ENCODE measurements at places on chromosomes 3 and 15.

- no peak for DNase-seq
These were observed 13.4 kb upstream of the KLF13 start for GRCh38 chr15:31313223-31313622.

DNA sequence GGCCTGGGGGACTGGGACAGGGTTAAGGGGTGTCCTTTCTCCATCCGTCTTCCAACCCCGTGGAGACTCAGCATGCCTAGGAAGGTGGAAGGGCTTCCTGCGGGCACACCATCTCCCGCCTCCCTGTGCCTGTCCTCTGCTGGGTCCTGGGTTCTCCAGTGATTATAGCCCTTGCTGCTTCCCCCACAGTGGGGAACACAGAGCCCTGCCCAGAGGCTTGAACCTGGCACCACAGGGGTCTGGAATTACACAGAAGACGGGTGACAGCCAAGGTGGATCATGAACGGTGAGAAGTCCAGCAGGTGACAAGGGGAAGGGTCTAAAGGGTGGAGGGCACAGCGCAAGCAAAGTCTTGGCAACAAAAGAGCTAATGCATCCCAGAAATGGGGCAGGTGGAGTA lies 6.2 kb upstream of the SEMA3B start:
- DNase-seq, result no peak

DNA sequence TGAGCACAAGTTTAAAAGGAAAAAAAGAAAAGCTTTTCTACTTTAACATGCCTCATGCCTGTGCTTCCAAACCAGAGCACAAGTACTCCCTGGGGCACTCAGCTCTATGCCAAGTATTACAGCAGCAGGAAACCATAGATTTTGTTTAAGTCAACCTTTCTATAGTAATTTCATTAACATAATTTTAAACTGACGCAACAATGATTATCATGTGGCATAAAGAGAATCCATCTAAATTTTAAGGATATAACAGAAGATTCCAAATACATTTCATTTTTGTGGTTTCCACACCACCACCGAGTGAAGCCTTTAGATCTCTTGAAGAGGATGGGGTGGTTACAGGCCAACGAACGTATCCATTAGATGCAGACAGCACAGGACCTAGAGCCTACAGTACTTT lies 112.1 kb downstream of the TNIK start:
- no peak for DNase-seq

DNA sequence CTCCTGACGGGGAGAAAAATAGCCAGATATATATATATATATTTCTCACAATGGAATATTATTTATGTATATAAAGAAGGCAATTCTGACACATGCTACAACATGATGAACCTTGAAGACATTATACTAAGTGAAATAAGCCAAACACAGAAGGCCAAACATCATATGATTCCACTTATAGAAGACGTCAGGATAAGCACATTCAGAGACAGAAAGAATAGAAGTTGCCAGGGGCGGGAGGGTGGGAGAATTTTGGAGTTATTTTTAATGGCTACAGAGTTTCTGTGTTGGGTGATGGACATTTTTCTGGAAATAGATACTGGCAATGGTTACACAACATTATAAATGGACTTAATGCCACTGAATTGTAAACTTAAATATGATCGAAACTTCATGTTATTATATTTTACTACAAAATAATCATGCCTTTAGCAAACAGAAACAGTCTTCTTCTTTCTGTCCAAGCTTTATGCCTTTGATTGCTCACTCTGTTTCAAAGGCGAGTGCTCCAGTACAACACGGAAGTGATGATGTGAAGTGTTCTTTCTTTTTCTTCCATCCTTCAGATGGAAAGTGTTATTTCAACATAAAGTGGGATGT lies 514.0 kb downstream of the OCA2 start:
- DNase-seq, result no peak

DNA sequence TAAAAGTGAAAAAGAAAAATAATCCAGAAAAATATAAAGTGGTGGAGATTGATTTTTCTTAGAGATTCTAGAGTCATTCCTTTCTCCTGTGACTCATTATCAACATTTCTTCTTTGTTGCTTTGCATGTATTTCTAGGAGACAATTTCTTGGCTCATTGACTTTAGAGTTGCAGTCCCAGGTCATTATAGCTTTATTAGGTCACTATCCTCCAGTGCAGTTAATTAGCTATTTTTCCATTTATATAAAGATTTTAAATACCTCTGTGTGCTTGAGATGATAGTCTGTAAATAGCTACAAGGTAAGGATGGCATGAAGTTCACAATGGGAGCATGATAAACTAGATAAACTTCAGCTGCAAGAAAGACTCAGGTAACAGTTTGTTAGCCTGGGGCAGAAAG lies at the start of gene OR4F15:
TSS of gene OR4F15 (plus strand) at position 301 of the 400 bp plus-strand sequence. CDS start 5,985 bp downstream, outside the sequence.
- DNase-seq, result no peak

DNA sequence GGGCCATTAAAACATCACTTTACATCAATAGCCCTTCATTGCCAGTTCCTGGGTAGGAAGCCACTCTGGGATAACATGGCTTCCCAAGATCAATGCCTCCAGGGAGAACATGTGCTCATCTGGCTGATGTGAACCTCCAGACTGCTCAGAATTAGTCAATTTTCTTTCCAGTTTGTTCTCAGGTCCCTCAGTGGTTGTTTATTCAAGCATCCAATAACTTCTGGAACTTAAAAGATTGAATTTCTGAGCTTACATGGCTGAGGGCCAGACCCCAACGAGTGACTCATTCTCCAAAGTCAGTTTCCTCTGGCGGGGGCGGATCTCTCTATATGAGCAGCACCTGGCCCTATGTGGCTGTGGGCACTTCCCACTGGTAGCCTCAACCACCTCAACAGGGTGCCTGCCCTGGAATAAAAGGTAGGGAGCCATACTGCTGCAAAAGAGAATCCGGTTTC lies 34.0 kb downstream of the LYZL4 start:
- no peak for DNase-seq

GRCh38 chr3:142705198-142705597 lies 18.6 kb upstream of the TRPC1 start:
- no peak for DNase-seq

- no peak for DNase-seq
These were observed 1135.7 kb downstream of the IGSF11 start for GRCh38 chr3:117898722-117899522.

DNA sequence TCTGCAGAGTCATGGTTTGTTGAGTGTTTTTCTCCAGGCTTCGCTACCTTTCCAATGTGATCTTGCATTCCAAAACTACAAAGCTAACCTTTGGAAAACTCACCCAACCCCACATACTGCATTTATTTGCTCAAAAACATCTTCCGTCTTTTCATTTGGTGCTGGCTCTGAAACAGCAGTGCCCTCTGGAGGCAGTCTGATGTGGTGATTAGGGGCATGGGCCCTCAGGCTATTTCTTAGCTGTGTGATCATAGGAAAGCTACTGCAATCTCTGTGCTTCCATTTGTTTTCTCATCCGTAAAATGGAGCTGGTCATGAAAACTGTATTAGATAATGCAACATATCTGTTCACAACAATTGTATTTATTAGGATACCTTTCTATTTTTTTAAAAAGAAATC lies 47.0 kb downstream of the MTHFS start:
- DNase-seq, result no peak

- DNase-seq, result no peak
These were observed 11.3 kb upstream of the RBSN start for GRCh38 chr3:15110206-15110605.

GRCh38 chr3:71395927-71396695 lies 187.4 kb downstream of the FOXP1 start:
- no peak for DNase-seq

- DNase-seq, result no peak
These were observed 64.2 kb downstream of the OXNAD1 start for GRCh38 chr3:16329036-16329825.

GRCh38 chr3:180280555-180280954 lies 243.8 kb upstream of the PEX5L start:
- DNase-seq, result no peak

DNA sequence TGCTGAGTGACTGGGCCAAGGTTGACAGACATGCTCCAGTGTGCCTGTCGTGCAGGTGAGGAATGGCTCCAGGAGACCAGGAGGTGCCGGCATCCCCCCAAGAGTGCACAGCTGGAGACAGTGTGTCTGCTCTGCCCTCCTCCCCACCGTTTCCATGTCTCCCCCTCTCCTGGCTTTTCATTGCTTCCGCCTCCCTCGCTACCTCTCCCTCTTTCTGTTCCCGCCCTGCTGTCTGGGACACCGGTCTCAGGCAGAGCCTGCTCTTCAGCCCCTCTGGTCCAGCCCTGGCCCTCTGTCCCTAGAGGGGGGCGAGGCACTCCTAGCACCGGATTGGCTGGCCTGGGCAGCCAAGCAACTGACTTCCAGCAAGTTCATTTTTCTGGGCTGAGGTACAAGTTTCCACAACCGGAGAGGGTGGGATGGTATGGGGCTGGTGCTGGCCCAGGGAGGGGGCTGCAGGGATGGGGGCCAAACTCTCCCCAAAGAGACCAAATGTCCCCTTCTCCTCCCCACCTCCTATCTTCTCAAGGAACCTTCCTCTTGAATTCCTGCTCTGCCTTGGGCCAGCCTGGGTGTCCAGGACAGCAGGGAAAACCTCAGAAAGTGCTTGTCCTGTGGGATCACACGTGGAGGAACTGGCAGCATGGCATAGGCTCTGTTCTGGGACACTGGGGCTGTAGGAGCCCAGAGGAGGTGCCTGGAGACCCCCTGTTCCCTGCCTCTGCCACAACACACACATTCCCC lies 32.6 kb downstream of the PRKCD start:
- DNase-seq, result no peak

DNA sequence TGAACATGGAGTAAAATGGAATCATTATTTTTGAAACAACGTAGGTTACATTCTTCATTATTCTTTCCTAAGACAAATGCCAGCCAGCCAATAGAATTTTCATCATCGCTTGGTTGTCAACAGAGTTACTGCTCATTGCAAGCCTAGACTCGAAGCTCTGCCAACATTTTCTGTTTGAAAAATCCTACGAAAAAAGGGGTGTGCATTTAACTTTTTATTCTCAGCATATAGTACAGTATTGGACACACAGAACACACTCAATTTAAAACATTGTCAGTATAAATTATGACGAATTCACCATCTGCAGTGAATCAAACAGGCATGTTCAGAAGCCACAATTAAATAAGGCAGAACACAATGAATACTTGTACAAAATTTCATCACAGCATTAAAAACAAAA lies 232.1 kb downstream of the NR1D2 start:
- DNase-seq, result no peak

- no peak for DNase-seq
These were observed 26.7 kb downstream of the ABHD2 start for GRCh38 chr15:89114990-89115389.

DNA sequence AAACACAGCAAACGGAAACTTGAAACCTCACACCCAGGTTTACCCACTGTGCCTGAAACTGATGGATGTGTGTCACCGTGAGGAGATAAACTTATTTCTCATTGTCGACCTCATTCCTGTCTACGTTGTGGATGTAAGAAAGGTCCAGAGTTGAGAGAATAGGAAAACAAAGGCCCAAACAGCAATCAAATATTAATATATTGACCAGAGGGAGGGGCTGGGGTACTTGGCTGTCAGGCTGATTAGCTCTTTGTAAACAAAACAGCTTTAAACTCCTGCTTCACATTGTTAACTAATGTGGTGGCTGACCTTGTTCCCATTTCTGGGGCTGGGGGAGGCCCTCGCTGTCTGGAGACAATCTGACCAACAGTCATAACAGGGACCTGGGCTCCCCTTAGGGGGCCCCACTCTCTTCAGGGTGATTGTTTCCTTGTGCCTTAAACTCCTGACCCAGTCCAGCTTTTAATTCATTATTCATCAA lies 937.6 kb downstream of the MCTP2 start:
- no peak for DNase-seq

GRCh38 chr3:38740537-38740936 lies 75.5 kb downstream of the SCN10A start:
- DNase-seq, result no peak

- no peak for DNase-seq
These were observed 1.1 kb downstream of the GTF2E1 start for GRCh38 chr3:120743556-120744195.

DNA sequence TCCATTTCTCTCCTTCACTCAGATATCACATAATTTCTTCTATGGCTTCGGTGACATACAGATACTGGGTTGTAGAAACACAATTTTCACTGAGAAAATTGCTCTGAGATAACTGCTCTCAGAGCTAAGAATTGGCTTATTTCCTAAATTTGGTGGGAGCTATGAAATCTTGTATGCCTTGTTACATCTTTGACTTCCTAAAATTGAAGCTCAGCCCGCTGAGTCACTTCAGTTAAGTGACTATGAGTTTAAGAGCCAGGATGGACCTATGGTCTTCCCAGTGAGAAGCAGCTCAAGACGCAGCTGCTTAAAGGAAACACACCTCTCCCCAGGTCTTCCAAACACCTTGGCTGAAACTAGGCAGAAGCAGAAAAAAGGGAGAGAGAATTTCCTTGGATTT lies 56.4 kb downstream of the EFHB start:
- no peak for DNase-seq

DNA sequence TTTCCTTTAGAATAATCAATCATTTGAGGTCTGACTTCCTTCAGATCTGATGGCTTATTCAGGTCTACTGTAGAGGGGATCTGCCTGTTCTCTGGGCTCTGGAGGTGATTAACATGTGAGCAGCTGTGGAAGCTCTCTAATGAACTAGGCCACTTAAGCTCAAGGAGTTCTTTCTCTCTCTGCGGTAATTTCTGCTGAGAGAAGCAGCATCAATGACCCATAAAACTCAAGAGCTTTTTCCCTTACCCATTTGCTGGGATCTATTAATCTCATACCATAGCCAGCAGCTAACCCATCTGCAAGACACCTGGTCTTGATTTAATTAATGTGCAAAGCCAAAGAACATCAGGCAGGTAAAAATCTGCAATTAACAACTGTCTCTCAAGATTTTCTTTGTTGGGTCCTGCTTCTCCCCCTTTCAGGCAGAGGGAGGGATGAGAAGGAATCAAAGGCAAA lies 73.2 kb upstream of the DLG1 start:
- no peak for DNase-seq

DNA sequence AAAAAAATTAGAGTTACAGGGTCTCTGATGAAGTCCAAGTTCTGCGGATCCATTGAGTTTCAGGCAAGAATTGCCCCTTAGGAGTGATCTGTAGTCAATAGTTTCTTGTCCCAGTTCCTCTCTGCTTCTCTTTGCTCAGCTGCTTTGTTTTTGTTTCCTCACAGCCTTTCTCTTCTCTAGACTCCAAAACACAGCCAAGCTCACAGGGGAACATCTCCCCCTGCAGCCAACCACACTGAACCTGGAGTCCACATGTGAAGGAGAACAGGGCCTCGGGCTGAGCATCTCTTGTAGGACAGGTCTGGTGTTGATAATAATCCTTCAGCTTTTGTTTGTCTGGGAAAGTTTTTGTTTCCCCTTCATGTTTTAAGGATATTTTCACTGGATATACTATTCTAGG lies 202.6 kb upstream of the ATP10A start:
- DNase-seq, result no peak

GRCh38 chr15:66628976-66629723 lies 63.4 kb upstream of the LCTL start:
- no peak for DNase-seq

GRCh38 chr3:175399156-175399840 lies 540.2 kb downstream of the NAALADL2 start:
- no peak for DNase-seq

DNA sequence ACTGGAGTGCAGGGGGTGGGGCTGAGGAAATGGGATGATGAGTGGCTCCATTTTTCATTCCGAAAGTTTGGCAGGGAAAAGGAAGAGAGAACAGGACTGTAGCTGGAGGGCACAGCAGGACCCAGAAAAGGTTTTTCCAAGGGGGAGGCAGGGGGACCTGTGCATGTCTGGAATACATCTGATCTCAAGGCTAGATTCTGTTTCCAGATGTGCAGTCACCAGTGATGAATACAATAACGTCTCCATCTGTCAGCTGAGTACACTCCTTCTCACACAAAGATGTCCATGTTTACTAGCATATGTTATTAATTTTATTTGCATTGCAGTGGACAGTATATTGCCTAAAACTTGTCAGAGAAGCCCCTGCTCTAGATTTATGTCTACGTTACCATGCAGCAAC lies 39.9 kb upstream of the PRTG start:
- DNase-seq, result no peak

Data from stimulated activated CD4-positive, alpha-beta T cell treated with anti-CD3 and anti-CD28 coated beads, Interleukin-4, amount 100 ng/mL, for 4 hours (primary cell).